ENCODE measurements at places on chromosomes 1 and 21. TPM values are rescaled to one million over a fixed set of nuclear protein-coding genes. Genes with fewer than 3 reads are reported as not detected.

Gene SZRD1
- total RNA-seq = 81.9 TPM

Gene YOD1
- total RNA-seq = 9.6 TPM

Gene ANP32E
- 37.9 TPM for total RNA-seq

Gene PATJ
- 3.7 TPM for total RNA-seq

Gene GUCA2A
- not detected for total RNA-seq

Gene OR14K1
- not detected for total RNA-seq

Gene SEC16B
- 0.68 TPM for total RNA-seq

Gene TDRD10
- total RNA-seq = not detected

Gene TTC39A
- total RNA-seq = 1.6 TPM

Gene STUM
- total RNA-seq = not detected

Gene HENMT1
- 4.4 TPM for total RNA-seq

Gene GPR161
- 15.0 TPM for total RNA-seq

Gene SYF2
- total RNA-seq = 44.7 TPM

Gene FAM110D
- total RNA-seq = 0.06 TPM

Gene NR5A2
- 2.4 TPM for total RNA-seq

Gene CLCA1
- not detected for total RNA-seq

Gene CDK18
- total RNA-seq = 1.0 TPM

Gene ELAPOR1
- total RNA-seq = 0.46 TPM

Gene DNALI1
- total RNA-seq = not detected
